ENCODE measurements at places on chromosomes 4 and X. TPM values are rescaled to one million over a fixed set of nuclear protein-coding genes. Genes with fewer than 3 reads are reported as not detected.

The DCAF12L2 gene
- not detected for total RNA-seq

The PNMA6E gene
- not detected for total RNA-seq

The PTPN13 gene
- 87.3 TPM for total RNA-seq

The XG gene
- total RNA-seq, result 14.2 TPM

The ANAPC10 gene
- 13.5 TPM for total RNA-seq

The MAGEA12 gene
- not detected for total RNA-seq

The SMIM20 gene
- 14.8 TPM for total RNA-seq

The UBE2A gene
- 44.7 TPM for total RNA-seq

The GJB1 gene
- total RNA-seq, result 0.12 TPM

The UGT8 gene
- total RNA-seq, result 1.1 TPM

The RXFP1 gene
- total RNA-seq, result 0.12 TPM

The ABCG2 gene
- 0.92 TPM for total RNA-seq

The VCX2 gene
- not detected for total RNA-seq

DNA sequence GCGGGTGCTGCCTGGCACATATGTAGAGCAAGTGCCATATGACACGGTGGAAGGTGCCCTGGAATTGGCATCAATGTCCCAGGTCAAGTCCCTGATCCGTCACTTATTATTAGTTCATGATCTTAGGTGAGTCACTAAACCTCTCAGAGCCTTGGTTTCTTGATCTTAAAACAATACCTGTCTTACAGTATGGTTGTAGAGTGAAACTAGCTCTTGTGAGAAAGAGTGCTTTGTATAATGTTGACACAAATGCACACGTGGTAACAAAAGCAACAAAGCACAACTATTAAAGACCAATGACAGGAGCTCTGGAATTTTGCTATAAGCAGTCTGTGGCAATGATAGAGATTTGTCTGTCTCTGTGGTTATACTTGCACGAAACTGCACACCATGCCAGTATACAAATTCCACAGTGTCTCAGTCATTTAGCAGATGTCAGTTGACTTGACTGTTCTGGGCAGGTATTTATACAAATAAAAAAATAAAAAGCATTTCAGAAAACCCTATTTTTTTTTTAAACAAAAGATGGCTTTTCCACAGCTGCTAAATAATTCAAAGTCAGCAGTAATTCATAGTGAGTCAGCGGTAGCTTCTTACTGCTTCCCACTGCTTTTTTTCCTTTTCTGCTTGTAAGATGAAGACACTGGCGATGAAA is 19.7 kb upstream of the ACSL1 start:
- peak; percentile 96 for ATAC-seq

DNA sequence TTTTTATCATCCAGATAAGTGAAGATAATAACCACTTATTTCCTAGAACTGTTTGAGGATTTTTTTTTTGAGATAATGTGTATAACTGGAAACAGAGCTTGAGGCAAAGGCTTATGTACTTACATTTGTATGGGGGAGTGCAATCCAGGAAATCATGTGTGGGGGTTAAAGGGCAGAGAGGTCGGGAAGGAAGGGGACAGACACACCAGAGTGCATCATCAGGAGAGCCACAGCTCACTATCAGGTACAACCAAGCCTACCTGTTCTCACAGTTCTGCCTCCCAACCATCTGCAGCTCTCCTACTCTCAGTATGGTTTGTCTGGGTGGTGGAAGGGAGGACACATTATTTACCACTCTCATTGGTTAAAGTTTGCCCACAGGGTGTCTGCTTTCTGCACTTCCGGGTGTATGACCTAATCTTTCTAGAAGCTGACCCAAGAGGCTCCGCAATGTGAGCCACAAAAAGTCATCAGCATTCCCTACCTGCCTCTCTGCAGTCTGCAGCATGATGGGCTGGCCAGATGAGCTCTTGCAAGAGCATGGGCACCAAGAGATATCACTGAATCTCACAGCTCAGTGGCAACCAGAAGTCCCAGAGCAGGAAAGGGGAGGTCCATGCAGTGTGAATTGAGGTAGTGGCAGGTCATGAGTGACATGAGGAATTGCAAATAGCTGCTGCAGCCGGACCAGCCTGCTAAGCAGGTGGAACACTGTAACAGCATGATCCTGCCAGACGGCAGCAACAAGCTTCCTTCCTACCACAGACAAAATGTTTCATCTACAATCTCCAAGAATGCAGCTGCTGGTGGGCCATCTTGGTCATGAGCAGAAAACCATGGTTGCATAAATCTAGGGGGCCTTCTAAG is 36.9 kb upstream of the SPRY1 start:
- peak; percentile 91 for ATAC-seq

- ATAC-seq, result no peak
Measured at GRCh38 chrX:40147126-40147952, 49.6 kb upstream of the BCOR start.

GRCh38 chr4:185742766-185743165 is 69.2 kb downstream of the SORBS2 start:
- peak; percentile 50 for ATAC-seq

GRCh38 chrX:148995661-148996060 is 495.2 kb downstream of the AFF2 start:
- no peak for ATAC-seq

DNA sequence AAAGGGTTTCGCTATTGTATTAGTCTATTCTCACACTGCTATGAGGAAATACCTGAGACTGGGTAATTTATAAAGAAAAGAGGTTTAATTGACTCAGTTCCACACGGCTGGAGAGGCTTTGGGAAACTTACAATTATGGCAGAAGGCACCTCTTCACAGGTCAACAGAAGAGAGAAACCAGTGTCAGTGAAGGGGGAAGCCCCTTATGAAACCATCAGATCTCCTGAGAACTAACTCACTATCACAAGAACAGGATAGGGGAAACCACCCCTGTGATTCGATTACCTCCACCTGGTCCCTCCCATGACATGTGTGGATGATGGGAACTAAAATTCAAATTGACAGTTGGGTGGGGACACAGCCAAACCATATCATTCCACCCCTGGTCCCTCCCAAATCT is 589.5 kb downstream of the CENPC start:
- no peak for ATAC-seq

DNA sequence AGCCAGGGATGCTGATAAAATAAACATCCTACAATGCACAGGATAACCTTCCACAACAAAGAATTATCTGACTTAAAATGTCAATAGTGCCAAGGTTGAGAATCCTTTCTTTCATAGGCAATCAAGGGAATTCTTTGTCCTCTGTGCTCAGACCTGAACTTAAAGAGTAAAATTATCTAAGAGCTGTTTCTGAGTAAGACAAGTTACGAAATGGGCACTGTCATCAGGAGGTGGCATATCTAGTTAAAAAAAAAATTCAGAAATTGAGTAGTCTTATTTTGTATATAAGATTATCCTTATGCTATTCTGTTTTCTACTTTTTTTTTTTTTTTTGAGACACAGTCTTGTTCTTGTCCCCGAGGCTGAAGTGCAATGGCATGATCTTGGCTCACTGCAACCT is 3.3 kb upstream of the RAB33B start:
- no peak for ATAC-seq

DNA sequence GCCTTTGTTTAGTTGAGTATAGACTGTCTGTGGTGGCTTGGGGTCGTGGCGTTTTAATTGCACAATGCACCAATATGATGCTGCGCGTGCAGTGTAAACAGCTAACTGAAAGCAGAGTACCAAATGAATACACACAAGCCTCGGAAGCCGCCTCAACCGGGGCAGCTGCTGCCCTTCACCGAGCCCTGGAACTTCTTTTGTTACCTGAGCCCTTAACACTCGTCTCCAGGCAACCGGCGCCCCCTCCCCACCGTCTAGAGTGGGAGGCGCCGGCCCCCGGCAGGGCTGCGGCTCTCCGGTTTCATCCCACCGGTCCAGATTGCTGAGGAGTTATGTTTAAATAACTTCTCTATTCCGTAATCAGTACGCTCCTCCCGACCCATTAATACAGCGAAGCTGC is 173.2 kb upstream of the TBL1X start:
- no peak for ATAC-seq

DNA sequence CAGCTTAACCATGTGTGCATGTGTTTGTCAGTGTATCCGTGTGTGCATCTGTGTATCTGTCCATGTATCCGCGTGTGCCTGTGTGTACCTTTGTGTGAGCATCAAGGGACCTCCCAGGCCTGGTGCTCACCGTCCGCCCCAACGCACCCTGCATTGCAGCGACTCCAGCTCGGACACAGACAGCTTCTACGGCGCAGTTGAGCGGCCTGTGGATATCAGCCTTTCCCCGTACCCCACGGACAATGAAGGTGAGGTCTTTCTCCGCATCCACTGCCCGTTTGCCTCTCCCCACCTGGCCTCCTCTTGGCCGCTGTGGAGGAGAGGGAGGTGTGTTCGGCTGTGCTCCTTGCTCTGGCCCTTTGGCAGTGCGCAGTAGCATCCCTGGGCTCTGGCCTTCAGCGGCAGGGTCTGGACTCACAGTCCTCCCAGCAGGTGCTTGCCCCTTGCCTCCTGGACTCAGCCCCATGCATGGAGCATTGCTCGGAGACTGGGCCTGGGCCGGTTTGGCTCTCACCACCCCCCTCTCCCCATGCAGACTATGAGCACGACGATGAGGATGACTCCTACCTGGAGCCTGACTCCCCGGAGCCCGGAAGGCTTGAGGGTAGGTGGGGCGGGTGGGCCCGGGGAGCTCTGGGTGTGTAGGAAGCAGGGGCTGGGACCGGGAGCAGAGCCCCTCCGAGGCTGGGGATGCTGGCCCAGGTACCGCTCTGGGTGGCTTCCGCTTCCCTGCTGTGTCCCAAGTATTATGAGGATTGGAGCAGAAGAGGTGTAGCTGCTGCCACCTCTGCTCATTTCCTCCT is 16.4 kb upstream of the ADD1 start:
- ATAC-seq, result no peak

GRCh38 chr4:2867758-2868491 is 24.3 kb downstream of the ADD1 start:
- no peak for ATAC-seq

DNA sequence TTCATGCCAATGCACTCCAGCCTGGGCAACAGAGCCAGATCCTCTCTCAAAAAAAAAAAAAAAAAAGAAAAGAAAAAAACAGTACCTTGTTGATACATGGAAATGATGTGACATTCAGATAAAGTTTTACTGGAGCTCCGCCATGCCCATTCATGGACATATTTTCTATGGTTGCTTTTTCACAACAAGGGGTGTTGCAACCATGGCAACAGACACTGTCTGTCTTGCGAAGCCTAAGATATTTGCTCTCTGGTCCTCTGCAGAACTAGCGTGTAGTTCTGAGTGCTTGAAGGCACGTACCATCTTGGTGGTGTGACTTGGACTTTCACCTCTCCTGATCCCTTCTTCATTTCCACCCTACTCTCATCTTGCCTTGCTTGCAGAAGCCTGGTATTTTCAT is 53.2 kb downstream of the TBL1X start:
- ATAC-seq, result no peak

DNA sequence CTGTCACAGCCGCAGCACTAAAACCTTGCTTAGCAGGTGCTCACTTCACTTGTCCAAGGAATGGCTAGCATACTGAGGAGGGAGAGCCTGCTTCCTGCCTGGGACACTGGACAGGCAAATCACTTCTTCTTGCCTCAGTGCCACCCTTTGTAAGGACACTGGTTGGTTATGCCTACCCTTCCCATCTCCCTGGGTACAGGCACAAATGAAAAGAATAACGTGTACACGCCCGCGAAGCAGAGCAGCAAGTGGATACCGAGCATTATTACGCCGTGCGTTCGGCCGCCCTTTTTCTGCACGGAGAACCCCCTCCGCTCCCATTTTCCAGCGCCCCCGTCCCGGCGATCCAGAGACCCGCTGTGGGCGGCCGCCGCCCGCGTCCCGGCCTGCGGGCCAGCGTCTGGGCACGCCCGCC is 338 bp upstream of the KLHL2 start:
- peak; percentile 23 for ATAC-seq

DNA sequence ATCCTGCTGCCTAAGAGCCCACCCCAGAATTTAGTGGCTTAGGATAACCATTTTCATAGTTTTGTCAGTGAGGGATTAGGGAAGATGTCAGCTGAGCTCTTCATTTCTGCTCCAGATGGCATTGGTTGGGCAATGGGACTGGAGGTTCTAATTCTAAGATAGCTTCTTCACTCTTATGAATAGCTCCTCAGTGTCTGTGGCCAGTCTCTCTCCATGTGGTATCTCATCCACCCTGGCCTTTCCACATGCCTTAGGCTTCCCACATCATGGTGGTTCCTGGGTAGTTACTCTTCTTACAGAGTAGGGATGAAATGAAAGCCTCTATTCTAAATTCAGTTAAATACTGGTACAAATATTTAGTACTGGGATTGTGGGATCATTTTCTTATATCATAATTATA is 31.3 kb downstream of the REPS2 start:
- ATAC-seq, result no peak

DNA sequence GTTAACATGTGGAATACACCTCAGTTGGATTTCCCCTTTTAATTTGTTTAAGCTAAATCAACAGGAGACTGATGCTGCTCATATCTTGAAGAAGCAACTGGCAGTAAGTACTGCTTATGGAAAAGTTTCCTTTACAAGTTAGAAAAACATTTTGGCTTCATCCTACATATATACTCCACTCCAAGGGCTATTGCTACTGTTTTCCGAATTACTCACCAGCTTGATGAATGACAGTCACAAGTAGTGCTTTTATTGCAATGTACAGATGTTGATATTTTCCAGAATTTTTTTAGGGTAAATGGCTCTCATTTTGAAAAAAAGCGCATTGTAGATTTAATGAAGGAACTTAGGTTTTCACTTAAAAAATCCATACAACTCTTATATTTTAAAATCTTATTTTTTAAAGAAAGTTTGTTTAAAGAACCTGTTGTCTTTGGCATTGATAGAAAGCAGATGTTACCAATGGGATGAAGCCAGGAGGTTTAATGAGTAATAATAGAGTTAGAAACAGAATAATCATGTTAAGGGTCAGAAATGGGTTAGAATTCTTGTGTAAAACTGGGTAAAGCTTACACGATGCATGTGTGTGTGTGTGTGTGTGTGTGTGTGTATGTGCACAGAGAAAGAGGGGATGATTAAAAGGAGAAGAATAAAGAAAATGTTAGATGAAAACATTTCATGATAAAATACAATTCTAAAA is 272.9 kb downstream of the CFAP299 start:
- no peak for ATAC-seq

GRCh38 chr4:24957886-24958285 is 45.0 kb upstream of the CCDC149 start:
- no peak for ATAC-seq

GRCh38 chr4:47562297-47562696 is 77.2 kb downstream of the ATP10D start:
- no peak for ATAC-seq

DNA sequence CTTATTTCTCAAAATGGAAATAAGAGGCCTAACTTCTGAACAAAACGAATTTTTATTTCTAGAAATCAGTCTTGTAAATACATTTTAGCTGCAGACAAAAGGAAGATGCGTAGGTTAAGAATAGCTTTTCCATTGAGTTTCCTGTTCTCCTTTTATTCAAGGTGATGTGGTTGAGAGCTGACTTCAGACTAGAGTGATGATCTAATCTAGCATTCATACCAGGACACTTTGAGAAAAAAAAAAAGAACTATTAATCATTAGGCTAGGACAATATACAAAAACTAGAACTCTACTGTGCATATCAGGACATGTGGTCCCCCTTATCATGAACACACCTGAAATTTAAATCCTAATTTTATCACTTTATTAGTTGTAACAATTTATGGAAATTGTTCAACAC is 884.5 kb upstream of the EPHA5 start:
- no peak for ATAC-seq
